ENCODE measurements at places on chromosomes 2 and 18. TPM values are rescaled to one million over a fixed set of nuclear protein-coding genes. Genes with fewer than 3 reads are reported as not detected.

The RIF1 gene
- 1.4 TPM for polyA plus RNA-seq

The RTP5 gene
- not detected for polyA plus RNA-seq

The MARCO gene
- polyA plus RNA-seq = 37.7 TPM

The CHRND gene
- polyA plus RNA-seq = not detected

The GPR39 gene
- polyA plus RNA-seq = not detected

- H3K27ac ChIP-seq = no peak overlapping the region
- H3K27me3 ChIP-seq = no peaks in the 10 kb centered on the region
- no peak for DNase-seq
- no peak overlapping the region for H3K4me3 ChIP-seq
- H3K36me3 ChIP-seq = no peaks in the 10 kb centered on the region
- no peaks in the 10 kb centered on the region for H3K4me1 ChIP-seq
These were observed 11.3 kb upstream of the DPP4 start for GRCh38 chr2:162085090-162085891.

DNA sequence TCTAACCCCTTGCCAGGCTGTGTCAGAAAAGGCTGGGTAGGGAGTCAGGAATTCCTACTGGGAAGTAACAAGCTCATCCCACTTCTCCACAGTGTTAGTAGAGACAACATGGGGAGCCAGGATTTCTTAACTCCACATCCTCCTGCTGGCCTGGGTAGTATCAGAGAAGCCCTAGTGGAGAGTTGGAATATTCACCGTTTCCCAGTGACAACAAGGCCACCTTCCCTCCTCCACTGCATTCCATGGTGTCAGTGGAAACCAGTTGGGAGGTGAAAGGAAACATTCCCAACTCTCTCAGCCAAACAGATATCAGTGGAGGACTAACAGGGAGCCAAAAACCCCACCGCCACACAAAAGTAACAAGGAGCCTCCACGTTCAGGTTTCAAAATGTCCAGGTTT lies 41.2 kb downstream of the SRD5A2 start:
- no peaks in the 10 kb centered on the region for H3K36me3 ChIP-seq
- DNase-seq = no peak
- H3K27me3 ChIP-seq = no peaks in the 10 kb centered on the region
- H3K4me1 ChIP-seq = no peaks in the 10 kb centered on the region

DNA sequence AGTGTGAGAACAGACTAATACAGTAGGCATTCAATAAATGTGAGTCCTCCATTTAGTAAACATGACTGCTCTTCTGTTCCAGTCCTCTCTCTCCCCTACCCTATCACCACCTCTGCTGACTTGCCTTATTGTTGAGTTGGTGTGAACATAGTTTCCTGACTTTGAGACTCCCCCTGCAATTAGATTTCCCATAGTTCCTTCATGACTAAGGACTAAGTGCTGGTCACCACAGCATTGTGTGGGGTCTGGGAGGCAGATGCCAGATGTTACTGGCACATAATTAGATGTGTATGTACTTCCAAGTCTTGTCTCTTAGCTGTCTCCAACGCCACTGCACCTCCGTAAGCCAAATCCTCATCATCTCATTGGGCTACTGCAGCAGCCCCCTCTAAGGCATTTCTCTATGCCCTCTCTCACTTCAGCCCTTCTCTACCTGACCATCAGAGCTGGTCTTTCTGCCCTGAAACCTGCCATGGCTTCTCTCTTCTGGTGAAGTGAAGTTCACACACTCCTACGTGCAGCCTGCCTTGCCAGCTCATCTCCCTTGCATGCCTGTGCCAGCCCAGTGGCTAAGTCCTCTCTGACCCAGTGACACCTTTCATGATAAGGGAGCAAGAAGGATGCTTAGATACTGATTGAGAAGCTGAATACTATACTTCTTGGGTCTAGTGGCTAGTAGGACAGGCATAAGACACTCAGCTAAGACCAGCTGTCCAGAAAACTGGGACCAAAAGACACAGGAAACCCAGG lies 81.6 kb upstream of the ALPP start:
- peaks cover 25% of the 10 kb centered on the region for H3K4me1 ChIP-seq
- DNase-seq = no peak
- no peak overlapping the region for H3K4me3 ChIP-seq
- no peaks in the 10 kb centered on the region for H3K27me3 ChIP-seq

GRCh38 chr2:36490749-36491148 lies 107.2 kb downstream of the FEZ2 start:
- H3K4me3 ChIP-seq = no peak overlapping the region
- DNase-seq = no peak
- no peaks in the 10 kb centered on the region for H3K36me3 ChIP-seq

DNA sequence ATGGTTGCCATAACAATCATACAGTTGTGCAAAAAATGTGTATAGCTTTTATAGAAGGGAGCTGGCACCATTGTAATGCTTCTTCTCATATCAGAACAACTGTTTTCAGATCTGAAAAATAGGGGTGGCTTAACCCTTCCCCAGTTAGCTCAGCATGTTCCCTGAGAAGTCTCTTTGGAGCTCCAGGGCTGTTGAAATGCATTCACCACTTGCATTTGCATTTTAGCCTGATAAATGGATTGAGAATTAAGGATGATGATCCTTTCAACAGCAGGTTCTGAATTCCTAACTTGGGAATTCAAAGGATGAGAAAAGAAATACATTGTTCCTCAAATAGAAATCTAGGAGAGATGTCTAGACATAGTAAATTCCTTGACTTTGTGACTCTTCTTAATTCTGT lies 181.7 kb upstream of the ALPP start:
- no peaks in the 10 kb centered on the region for H3K4me1 ChIP-seq
- no peaks in the 10 kb centered on the region for H3K36me3 ChIP-seq
- no peaks in the 10 kb centered on the region for H3K27me3 ChIP-seq
- DNase-seq = no peak
- H3K27ac ChIP-seq = no peak overlapping the region
- H3K4me3 ChIP-seq = no peak overlapping the region

GRCh38 chr2:73593680-73594079 lies 48.5 kb downstream of the NAT8 start:
- no peak for DNase-seq
- no peak overlapping the region for H3K27ac ChIP-seq
- H3K36me3 ChIP-seq = no peaks in the 10 kb centered on the region
- H3K27me3 ChIP-seq = no peaks in the 10 kb centered on the region
- H3K4me1 ChIP-seq = no peaks in the 10 kb centered on the region

GRCh38 chr2:44663471-44664073 lies 277.9 kb upstream of the SIX3 start:
- no peak overlapping the region for H3K27ac ChIP-seq
- H3K27me3 ChIP-seq = no peaks in the 10 kb centered on the region
- H3K4me3 ChIP-seq = no peak overlapping the region
- DNase-seq = no peak
- no peaks in the 10 kb centered on the region for H3K4me1 ChIP-seq
- no peaks in the 10 kb centered on the region for H3K36me3 ChIP-seq

DNA sequence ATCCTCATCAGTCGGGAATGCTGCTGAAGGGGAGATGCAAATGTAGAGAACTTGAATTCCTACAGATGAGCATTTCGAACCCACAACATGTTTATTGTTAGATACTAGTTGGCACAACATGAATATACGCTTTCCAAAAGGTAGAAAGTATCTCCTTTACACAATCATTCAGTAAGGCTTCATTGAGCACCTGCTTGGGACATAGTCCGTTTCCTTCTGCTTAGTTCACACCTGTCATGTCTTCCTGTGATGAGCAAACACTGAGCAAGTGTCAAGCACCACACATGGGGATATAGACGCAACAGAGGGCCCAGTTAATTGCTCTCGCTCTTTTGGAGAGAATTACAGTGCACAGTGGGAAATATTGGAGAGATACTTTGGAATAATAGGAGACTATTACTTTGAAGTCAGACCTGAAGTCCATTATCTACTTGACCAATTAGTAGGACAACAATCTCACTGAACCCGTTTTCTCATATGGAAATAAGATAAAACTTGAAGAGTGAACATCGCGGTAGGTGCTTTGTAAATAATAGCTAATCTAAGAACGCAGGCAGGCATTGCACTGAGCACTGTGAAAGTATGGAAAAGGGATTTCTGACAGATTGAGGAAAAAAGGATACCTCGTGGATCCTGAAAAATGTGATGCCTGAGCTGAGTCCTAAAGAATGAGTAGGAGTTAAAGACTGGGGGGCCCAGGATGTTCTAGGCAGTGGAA lies 1.2 kb downstream of the CPSF3 start:
- H3K36me3 ChIP-seq = peaks cover 27% of the 10 kb centered on the region
- no peaks in the 10 kb centered on the region for H3K27me3 ChIP-seq
- H3K4me3 ChIP-seq = peak overlapping the region; percentile 85
- peaks cover 26% of the 10 kb centered on the region for H3K4me1 ChIP-seq

DNA sequence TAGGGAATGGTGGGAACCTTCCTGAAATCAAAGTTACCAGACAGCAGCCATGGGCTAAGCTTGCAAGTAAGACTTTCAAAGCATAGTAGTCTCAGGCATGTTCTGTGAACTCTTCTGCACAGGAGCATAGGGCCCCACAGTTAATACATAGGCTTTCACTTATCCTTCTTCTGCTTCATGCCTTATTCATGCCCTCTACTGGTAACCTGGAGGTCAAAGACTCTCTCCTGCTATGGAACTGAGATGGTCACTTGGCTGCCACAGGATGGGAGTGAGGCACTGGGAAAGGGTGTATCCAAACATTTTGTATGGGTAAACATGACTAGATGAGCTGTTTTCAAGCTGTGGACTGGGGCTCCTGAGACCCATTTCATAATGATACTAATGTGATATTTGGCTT lies 49.1 kb upstream of the ZNF638 start:
- peaks cover 6% of the 10 kb centered on the region for H3K4me1 ChIP-seq
- H3K27ac ChIP-seq = no peak overlapping the region
- H3K4me3 ChIP-seq = no peak overlapping the region
- no peaks in the 10 kb centered on the region for H3K36me3 ChIP-seq
- H3K27me3 ChIP-seq = no peaks in the 10 kb centered on the region

DNA sequence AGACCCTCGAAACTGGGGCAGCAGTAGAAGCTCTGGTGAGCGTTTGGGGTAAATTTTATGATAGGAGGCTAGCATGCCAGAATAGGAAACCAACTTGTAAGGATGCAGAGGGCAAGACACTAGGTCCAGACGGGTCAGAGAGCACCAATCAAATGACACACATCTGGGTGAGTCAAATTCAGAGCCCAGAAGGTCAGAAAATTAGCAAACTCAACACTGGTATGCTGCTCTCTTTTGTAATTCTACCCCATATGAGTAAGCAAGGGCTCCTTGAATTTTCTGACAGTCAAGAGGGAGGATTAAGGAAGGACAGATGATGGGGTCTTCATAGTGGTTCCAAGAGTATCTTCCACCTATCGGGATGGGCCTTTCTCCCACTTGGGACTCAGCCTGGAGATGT lies 209.8 kb downstream of the BCL2 start:
- H3K4me1 ChIP-seq = peaks cover 29% of the 10 kb centered on the region
- no peak overlapping the region for H3K27ac ChIP-seq
- DNase-seq = no peak
- no peak overlapping the region for H3K4me3 ChIP-seq
- no peaks in the 10 kb centered on the region for H3K27me3 ChIP-seq
- H3K36me3 ChIP-seq = no peaks in the 10 kb centered on the region

GRCh38 chr2:167128130-167128529 lies 239.8 kb downstream of the XIRP2 start:
- no peaks in the 10 kb centered on the region for H3K27me3 ChIP-seq
- no peaks in the 10 kb centered on the region for H3K4me1 ChIP-seq
- no peak overlapping the region for H3K27ac ChIP-seq
- H3K4me3 ChIP-seq = no peak overlapping the region
- no peak for DNase-seq
- no peaks in the 10 kb centered on the region for H3K36me3 ChIP-seq

- H3K27ac ChIP-seq = no peak overlapping the region
- H3K36me3 ChIP-seq = no peaks in the 10 kb centered on the region
- H3K4me3 ChIP-seq = no peak overlapping the region
- H3K4me1 ChIP-seq = no peaks in the 10 kb centered on the region
- no peak for DNase-seq
These were observed 96.2 kb downstream of the KLHL29 start for GRCh38 chr2:23480957-23481797.

DNA sequence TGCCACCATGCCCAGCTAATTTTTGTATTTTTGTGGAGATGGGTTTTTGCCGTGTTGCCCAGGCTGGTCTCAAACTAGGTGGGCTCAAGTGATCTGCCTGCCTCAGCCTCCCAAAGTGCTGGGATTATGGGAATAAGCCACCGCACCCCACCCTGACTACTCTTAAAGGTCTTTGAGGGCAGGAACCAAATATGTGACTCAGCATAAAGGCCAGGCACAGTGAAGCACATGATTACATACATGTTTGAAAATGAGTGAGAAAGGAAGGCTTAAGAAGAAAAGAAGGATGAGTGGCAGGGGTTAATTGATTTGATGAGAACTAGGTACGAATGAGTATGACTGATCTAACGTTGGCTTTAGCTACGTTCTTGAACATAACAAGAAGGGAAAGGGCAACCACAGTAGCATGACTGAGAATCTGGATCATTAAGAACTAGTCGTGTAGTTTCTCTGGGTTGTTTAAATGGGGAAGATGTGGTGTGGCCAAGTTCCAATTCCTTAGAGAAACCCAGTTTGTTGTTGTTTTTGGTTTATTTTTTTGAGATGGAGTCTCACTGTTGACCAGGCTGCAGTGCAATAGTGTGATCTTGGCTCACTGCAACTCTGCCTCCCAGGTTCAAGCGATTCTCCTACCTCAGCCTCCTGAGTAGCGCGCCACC lies 6.8 kb downstream of the RESP18 start:
- H3K36me3 ChIP-seq = no peaks in the 10 kb centered on the region
- H3K4me3 ChIP-seq = no peak overlapping the region
- DNase-seq = no peak
- no peaks in the 10 kb centered on the region for H3K4me1 ChIP-seq
- H3K27ac ChIP-seq = no peak overlapping the region

DNA sequence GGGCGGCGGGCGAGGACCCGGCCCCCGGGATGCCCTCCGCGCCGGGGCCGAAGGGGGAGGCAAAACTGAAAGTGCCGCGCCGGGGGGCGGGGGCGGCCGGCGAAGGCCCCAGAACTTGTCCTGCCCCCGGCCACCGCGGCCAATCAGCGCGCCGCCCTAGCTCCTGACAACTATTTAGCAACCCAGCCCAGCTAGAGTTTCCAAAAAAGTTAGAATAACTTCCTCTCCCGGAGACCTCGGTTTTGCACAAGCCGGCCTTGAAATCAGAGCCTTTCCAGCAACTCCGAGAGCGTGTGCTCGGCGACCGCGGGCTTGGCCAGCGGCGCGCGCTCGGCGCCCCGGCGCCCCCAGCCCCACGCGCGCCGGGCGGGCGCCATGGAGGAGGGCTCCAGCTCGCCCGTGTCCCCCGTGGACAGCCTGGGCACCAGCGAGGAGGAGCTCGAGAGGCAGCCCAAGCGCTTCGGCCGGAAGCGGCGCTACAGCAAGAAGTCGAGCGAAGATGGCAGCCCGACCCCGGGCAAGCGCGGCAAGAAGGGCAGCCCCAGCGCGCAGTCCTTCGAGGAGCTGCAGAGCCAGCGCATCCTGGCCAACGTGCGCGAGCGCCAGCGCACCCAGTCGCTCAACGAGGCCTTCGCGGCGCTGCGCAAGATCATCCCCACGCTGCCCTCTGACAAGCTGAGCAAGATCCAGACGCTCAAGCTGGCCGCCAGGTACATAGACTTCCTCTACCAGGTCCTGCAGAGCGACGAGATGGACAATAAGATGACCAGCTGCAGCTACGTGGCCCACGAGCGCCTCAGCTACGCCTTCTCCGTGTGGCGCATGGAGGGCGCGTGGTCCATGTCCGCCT lies at the start of gene TWIST2:
TWIST2 (plus strand) TSS at position 245 of the 850 bp plus-strand sequence; CDS start at position 376, 131 bp downstream.
- peaks cover 70% of the 10 kb centered on the region for H3K27me3 ChIP-seq
- DNase-seq = peak; percentile 19
- H3K4me3 ChIP-seq = peak within 1 kb of the TSS; percentile 41
- no peaks in the 10 kb centered on the region for H3K36me3 ChIP-seq
- no peak within 1 kb of the TSS for H3K27ac ChIP-seq
